GM23248 (cell line): ENCODE measurements at places on chromosomes 13 and 19. TPM values are rescaled to one million over a fixed set of nuclear protein-coding genes. Genes with fewer than 3 reads are reported as not detected.

- no peak overlapping the region for H3K27ac ChIP-seq
- H3K4me3 ChIP-seq, result no peak overlapping the region
- DNase-seq, result no peak
- H3K27me3 ChIP-seq, result no peaks in the 10 kb centered on the region
Observed at GRCh38 chr19:6413721-6414643, 10.6 kb downstream of the KHSRP start.

DNA sequence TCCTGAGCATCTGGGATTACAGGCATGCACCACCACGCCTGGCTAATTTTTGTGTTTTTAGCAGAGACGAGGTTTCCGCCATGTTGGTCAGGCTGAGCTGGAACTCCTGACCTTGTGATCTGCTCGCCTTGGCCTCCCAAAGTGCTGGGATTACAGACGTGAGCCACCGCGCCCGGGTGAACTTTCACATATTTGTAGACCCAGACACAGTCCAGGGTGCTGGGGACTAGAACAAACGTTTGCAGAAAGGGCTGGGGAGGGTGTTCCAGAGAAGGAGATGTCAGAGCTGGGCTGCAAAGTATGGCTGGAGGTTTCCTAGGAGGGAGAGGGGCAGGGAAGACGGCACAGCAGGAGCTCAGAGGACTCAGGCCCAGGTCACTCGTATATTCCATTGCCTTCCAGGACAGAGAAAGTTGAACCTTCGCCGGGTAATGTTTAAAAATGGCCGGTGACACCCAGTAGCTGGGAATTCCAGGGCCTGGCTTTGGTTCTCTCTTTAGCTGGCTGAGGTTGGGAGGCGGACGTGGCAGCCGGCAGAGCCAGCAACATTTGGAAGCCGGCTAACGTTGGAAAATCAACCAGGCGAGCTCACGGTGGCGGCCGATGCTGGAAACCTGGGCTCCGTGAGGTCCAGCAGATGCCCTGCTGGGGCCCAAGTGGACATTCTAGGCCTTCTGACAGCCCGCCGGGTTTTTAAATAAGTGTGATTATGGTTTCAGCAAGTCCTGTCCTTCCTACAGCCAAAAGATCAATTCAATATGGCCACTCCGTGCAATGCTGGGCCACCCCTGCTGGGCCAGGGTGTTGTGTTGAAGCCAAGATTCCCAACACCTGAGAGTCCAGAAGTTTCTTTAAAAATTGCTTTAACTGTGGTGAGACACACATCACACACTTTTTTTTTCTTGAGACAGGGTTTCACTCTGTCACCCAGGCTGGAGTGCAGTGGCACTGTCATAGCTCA lies 41.5 kb downstream of the NFIC start:
- DNase-seq, result peak; percentile 66
- H3K36me3 ChIP-seq, result no peaks in the 10 kb centered on the region
- H3K27ac ChIP-seq, result peak overlapping the region; percentile 74

GRCh38 chr19:408441-408901 lies 476 bp downstream of the C2CD4C start:
- H3K27ac ChIP-seq, result no peak overlapping the region
- H3K4me3 ChIP-seq, result peak overlapping the region; percentile 45; the same call in 1 of the 2 replicates
- DNase-seq, result no peak
- peaks cover 25% of the 10 kb centered on the region for H3K27me3 ChIP-seq

- peak; percentile 13 for DNase-seq
- H3K27me3 ChIP-seq, result no peaks in the 10 kb centered on the region
- H3K4me3 ChIP-seq, result no peak overlapping the region
- H3K27ac ChIP-seq, result 0 out of 2 replicates have a peak overlapping the region, but pooled peaks have one; percentile 8
Observed at GRCh38 chr19:57841122-57841763, 8.4 kb upstream of the ZNF587 start.

- no peak overlapping the region for H3K4me3 ChIP-seq
- no peak for DNase-seq
- H3K36me3 ChIP-seq, result no peaks in the 10 kb centered on the region
- no peaks in the 10 kb centered on the region for H3K4me1 ChIP-seq
Observed at GRCh38 chr19:31838163-31838815, 489.1 kb upstream of the TSHZ3 start.

DNA sequence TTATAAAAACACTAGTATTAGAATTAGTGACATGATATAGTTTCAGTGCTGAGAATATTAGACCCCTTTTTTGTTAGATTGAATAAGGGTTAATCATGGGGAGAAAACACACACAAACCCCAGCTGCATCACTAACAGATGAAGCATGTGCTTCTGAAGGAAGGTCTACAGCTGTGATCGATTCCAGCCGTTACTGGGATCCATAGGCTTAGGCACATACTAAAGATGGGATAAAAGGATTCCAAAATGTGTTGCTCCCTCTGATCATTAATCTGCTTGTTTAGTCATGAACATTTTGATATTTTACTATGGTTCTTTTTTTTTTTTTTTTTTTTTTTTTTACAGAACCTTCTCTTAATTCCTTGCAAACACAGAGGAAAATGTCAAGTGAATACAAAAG lies 1591.3 kb downstream of the EFNB2 start:
- no peak overlapping the region for H3K4me3 ChIP-seq
- H3K27ac ChIP-seq, result no peak overlapping the region
- H3K27me3 ChIP-seq, result no peaks in the 10 kb centered on the region
- H3K4me1 ChIP-seq, result no peaks in the 10 kb centered on the region
- H3K36me3 ChIP-seq, result no peaks in the 10 kb centered on the region

GRCh38 chr19:1805401-1806183 lies 6.5 kb downstream of the ATP8B3 start:
- H3K36me3 ChIP-seq, result no peaks in the 10 kb centered on the region
- H3K4me3 ChIP-seq, result no peak overlapping the region
- H3K27me3 ChIP-seq, result no peaks in the 10 kb centered on the region
- DNase-seq, result no peak

DNA sequence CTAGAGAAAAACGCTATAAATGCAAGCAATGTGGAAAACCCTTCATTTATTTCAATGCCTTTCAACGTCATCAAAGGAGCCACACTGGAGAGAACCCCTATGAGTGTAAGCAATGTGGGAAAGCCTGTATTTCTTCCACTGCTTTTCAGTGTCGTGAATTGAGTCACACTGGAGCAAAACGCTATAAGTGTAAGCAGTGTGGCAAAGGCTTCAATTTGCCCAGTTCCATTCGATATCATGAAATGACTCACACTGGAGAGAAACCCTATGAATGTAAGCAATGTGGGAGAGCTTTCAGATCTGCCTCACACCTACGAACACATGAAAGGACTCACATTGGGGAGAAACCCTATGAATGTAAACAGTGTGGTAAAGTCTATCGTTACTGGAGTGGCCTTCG lies 27.4 kb downstream of the ZNF20 start:
- no peak for DNase-seq
- no peaks in the 10 kb centered on the region for H3K4me1 ChIP-seq
- no peaks in the 10 kb centered on the region for H3K27me3 ChIP-seq
- no peak overlapping the region for H3K4me3 ChIP-seq
- no peak overlapping the region for H3K27ac ChIP-seq

DNA sequence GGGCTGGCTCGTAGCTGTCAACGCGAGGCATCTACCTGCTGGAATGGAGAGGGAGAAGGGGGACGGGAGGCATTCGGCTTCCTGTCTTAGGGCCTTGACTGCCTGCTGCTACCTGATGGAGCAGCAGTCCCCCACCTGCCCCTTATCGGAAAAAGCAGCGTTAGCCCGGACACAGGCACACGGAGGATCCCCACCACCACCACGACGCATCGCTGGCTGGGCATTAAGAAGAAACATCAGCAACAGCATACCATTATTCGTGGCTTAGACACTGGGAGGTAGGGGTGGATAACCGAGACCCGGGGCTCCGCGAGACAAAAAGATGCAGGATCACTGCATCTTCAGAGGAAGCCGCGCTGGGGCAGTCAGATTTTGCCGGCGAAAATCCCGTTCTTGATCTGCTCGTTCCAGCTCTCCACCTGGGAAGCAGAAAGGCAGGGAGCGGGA lies 1.1 kb downstream of the COX6B2 start:
- peaks cover 40% of the 10 kb centered on the region for H3K27me3 ChIP-seq
- H3K27ac ChIP-seq, result no peak overlapping the region
- H3K4me1 ChIP-seq, result no peaks in the 10 kb centered on the region
- H3K36me3 ChIP-seq, result no peaks in the 10 kb centered on the region
- H3K4me3 ChIP-seq, result peak overlapping the region; percentile 67

- peaks cover 37% of the 10 kb centered on the region; the same call in 1 of the 2 replicates for H3K36me3 ChIP-seq
- no peaks in the 10 kb centered on the region for H3K27me3 ChIP-seq
- no peak overlapping the region for H3K4me3 ChIP-seq
- no peak for DNase-seq
Observed at GRCh38 chr19:329876-330275, 14.7 kb downstream of the MIER2 start.

GRCh38 chr13:35460061-35460460 lies 16.4 kb downstream of the MAB21L1 start:
- H3K27ac ChIP-seq, result no peak overlapping the region
- DNase-seq, result peak; percentile 50
- no peaks in the 10 kb centered on the region for H3K27me3 ChIP-seq
- H3K4me3 ChIP-seq, result no peak overlapping the region

- H3K27me3 ChIP-seq, result no peaks in the 10 kb centered on the region
- H3K4me3 ChIP-seq, result no peak overlapping the region
- 0 out of 2 replicates have a peak, but pooled peaks cover 9% of the 10 kb centered on the region for H3K36me3 ChIP-seq
- H3K4me1 ChIP-seq, result peaks cover 30% of the 10 kb centered on the region
- DNase-seq, result no peak
Observed at GRCh38 chr19:40803857-40804782, 5.1 kb downstream of the EGLN2 start.

- H3K27me3 ChIP-seq, result no peaks in the 10 kb centered on the region
- H3K36me3 ChIP-seq, result peaks cover 26% of the 10 kb centered on the region
- H3K4me3 ChIP-seq, result no peak overlapping the region
- H3K4me1 ChIP-seq, result 0 out of 2 replicates have a peak, but pooled peaks cover 5% of the 10 kb centered on the region
- no peak overlapping the region for H3K27ac ChIP-seq
Observed at GRCh38 chr13:42215578-42216421, 56.2 kb upstream of the AKAP11 start.

- peaks cover 20% of the 10 kb centered on the region for H3K4me1 ChIP-seq
- H3K36me3 ChIP-seq, result 0 out of 2 replicates have a peak, but pooled peaks cover 3% of the 10 kb centered on the region
- H3K27ac ChIP-seq, result peak overlapping the region; percentile 83
- no peaks in the 10 kb centered on the region for H3K27me3 ChIP-seq
Observed at GRCh38 chr19:40614622-40615411, 13.6 kb downstream of the LTBP4 start.

DNA sequence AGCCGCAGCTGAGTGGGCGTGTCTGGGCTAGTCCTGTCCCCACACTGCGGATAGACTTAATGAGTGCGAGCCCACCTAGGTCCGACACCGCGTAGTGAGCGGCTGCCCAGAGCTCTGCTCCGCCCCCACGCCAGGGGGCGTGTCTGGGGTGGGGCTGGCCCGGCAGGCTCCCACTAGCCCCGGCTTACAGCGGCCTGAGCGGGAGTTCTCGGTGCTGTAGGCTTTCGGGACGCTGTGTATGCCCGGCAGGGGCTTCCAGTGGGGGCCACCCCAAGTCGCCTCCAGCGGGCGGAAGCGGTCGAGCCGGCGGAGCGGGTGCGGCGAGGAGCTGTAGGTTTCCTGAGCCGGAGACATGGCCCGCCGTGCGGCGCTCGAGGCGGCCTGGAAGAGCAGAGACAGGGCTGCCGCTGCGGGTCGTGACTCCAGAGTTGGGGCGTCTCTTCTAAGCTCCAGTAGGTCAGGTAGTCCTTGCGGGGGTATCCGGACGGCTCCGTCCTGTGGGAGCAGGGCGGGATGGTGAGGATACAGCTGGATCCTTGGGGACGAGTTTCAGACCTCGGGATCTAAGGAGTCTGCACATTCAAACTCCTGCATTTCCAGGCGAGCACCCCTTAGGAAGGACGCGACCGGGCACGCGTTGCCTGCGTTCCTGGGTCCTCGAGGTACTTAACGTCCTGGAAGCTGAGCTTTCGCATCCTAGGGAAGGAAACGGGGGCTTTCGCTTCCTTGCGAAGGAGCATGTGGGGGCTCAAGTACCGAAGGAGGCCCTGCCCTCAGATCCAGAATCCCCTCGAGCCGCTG lies 1.2 kb downstream of the CGB7 start:
- no peaks in the 10 kb centered on the region for H3K36me3 ChIP-seq
- no peaks in the 10 kb centered on the region for H3K27me3 ChIP-seq
- DNase-seq, result peak; percentile 76
- peak overlapping the region; percentile 79 for H3K4me3 ChIP-seq
- no peaks in the 10 kb centered on the region for H3K4me1 ChIP-seq

DNA sequence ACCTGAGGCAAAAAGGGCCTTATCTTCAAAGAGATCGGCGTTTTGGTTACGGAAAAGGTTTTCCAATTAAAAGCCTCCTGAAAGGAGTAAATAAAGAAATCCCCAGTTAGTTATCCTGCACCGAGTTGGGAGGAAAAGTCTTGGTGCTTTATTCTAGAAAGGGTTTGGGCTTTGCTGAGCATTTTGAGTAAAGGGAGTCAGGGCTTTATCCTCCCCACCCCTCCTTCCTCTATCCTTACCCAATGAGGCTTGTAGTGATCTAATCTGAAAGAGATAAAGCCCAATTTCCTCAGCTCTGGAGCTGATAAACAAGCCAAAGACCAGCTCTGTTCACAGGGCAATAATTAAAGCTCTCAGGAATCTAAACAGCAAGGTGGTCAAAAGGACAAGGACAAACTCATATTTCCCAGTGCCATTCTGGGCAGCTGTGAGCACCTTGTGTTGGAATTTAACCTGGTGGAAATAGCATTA lies 188.9 kb upstream of the TSC22D1 start:
- H3K27me3 ChIP-seq, result no peaks in the 10 kb centered on the region
- no peaks in the 10 kb centered on the region for H3K36me3 ChIP-seq
- no peak overlapping the region for H3K27ac ChIP-seq

DNA sequence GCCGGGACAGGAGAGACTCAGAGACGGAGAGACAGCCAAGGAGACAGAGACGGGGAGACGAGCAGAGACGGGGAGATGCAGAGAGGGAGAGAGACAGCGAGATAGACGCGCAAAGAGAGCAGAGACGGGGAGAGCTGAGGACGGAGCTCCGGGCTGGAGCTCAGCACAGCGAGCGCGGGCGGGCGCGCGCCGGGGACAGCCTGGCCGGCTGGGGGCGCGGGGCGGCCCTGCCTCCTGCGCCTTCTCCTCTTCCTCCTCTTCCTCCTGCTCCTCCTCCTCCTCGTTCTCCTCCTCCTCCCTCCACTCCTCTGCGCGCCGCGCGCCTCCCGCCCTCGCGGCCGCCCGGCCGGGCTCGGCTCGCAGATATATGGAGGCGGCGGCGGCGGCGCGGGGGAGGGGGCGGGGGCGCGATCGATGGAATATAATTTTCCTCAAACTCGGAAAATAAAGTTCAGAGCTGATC lies at the start of gene ERFL:
Gene ERFL, minus strand, starts transcription at position 229 of the 463 bp plus-strand sequence. CDS start 15,530 bp downstream, outside the sequence.
- peaks cover 81% of the 10 kb centered on the region for H3K27me3 ChIP-seq
- no peak within 1 kb of the TSS for H3K27ac ChIP-seq
- H3K36me3 ChIP-seq, result no peaks in the 10 kb centered on the region
- no peaks in the 10 kb centered on the region for H3K4me1 ChIP-seq

The ZNF677 gene
- total RNA-seq, result 15.9 and 18.8 TPM in 2 replicates

The TSKS gene
- 0.38 and 2.1 TPM in 2 replicates for total RNA-seq

The LHFPL6 gene
- 74.4 and 91.2 TPM in 2 replicates for total RNA-seq

The KLHL1 gene
- not detected in 2 replicates for total RNA-seq

The CD33 gene
- total RNA-seq, result not detected in 2 replicates
